ENCODE measurements at places on chromosomes 7 and 10.

GRCh38 chr7:128352153-128352537 lies 8.4 kb upstream of the RBM28 start:
- DNase-seq = peak; percentile 49

DNA sequence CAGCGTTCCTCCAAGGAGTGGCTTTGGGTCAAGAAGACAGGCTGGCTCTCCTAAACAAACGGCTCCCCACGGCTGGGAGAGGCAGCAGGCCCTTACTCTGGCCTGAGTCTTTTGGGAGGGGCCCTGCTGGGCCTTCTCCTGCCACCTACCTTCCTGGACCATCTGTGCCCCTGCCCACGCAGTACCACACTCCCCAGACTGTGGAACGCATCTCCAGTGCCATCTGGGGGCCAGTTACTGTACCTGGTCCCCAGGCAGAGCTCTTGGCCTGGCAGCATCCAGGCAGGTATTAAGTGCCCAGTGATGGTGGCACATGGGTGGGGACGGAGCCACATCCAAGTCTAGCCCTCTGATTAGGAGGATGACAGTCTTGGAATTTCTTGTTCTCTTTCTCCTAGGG lies 14.4 kb downstream of the ALKBH4 start:
- peak; percentile 77 for DNase-seq

GRCh38 chr10:117594722-117595121 lies 52.2 kb downstream of the EMX2 start:
- no peak for DNase-seq

DNA sequence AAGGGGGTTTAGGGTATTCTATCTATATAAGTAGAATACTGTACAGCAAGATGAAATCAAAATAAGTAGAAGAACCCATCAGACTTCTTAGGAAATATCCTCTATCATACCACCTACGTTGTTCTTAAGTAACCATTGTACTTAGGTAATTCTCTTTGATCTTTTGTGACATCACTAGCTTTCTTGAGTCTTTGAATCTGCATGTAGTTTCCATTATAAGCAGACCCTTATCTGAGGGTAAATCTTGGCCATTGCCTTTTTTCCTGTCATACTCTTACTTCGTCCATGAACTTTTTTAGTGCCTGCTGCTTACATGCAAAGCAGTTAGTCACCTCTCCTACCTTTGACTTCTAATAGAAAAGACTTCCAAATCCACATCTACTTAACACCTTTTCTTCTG lies 49.0 kb downstream of the WAC start:
- DNase-seq = no peak

DNA sequence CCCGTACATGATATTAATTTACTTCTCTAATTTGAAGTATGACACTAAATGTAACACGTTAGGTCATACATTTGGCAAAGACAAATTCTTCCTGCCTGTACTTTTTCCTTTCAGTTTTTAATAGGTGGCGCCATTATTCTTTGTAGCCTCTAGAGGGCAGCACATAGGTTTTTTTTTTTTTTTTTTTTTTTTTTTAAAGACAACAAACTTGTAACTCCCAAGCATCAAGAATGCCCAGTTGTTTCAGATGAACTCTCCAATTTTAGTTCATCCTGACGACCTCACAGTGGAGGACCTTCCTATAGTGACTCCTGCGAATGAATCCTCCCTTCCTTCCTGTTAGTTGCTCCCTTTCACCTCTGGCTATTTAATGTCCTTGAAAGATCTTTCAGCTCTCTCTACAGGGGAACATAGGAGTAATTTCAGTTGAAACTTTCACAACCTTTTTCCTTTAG lies 139.3 kb upstream of the HDAC9 start:
- no peak for DNase-seq

DNA sequence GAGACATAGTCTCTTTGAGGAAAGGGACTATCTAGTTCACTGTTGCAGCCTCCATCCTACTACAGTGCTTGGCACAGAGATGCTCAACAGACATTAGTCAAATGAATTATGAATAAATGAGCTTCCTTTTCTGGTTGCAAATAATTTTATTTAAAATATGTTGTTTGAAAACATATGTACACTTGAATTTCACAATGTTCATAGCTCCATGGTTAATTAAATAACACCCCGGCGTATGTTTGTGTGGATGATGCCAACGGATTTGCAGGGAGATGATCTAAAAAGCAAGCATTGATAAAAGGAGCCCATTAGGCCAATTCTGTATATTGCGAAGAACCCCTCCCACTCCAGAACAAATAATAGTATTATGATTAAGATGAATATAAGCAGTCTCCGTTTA lies 47.8 kb upstream of the ORC5 start:
- no peak for DNase-seq

DNA sequence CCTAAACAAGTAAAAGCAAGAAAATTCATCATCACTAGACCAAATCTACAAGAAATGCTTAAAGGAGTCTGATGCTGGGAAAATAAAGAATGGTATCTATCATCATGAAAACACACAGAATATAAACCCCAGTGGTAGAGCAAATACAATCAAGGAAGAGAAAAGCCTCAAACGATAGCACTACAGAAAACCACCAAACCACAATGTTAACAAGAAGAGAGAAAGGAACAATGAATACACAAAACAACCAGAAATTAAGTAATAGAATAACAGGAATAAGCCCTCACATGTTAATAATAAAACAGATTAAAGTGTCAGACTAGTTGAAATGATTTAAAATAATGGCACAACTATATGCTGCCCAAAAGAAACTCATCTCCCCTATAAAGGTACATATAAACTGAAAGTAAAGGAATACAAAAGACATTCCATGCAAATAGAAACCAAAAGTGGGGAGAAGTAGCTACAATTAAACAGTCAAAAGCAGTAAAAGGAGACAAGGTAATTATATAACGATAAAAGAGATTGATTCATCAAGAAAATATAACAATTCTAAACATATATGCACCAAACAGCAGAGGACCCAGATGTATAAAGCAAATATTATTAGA lies 77.3 kb downstream of the JMJD1C start:
- DNase-seq = no peak

DNA sequence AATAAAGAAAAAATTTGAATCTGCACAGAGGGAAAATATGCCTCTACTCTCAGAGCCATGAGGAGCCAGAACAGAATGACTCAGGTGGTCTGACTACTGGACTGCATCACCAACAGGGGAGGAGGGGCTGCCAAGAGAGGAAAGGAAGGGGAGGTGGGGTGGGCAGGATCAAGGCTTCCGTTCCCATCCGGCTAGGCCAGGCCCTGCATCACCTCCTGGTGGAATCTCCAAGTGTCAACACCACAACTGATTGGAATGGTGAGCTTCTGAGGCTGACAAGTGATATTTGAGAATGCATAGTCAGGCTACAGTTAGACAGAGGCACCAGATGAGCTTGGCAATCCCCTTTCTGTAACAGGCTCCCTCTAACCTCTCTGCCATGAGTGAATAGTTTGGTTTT lies 10.4 kb upstream of the GPR26 start:
- DNase-seq = no peak

GRCh38 chr10:66521506-66521905 lies 404.3 kb upstream of the LRRTM3 start:
- DNase-seq = no peak

- no peak for DNase-seq
Measured at GRCh38 chr7:130380861-130381455, 664 bp downstream of the CPA1 start.

GRCh38 chr7:80428161-80429054 lies 83.5 kb downstream of the GNAT3 start:
- peak; percentile 16 for DNase-seq

GRCh38 chr7:110973196-110973990 lies 117.5 kb upstream of the LRRN3 start:
- no peak for DNase-seq

DNA sequence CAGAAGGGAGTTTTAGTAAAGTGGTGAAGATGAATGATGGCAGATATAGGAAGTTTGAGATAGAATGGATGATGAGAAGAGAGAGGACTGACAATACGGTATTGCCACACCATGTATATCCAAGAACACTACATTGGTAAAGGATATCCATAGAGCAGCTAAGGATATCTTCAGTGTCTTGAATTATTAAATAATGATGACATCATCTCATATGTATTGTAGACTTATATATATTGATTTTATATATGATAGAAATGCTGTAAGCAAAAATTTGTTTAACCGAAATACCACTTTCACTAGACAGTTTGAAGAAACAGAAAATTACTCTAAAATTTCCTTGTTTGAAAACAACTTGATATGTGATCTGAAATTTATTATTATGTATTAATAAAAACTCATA lies 89.0 kb downstream of the SEPTIN7 start:
- no peak for DNase-seq

GRCh38 chr7:132972745-132973144 lies 109.1 kb downstream of the CHCHD3 start:
- DNase-seq = no peak

DNA sequence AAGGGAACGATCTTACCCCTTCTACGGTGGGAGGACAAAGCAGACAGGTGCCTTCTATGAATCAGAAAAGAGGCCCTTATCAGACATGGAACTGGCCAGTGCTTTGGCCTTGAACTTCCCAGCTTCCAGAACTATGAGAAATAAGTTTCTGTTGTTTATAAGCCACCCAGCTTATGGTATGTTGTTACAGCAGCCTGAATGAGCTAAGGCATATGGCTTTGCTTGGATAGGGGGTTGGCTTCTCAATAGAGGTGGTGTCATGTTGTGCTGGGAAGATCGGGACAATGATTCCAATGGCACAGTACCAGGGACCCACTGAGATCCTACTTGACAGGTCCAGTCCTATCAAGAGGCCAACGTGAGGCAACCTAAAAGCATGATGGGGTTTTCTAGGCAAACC lies 183.4 kb upstream of the BMPER start:
- peak; percentile 34 for DNase-seq

GRCh38 chr7:94142281-94142680 lies 138.1 kb upstream of the BET1 start:
- DNase-seq = no peak

- no peak for DNase-seq
Measured at GRCh38 chr10:66045859-66046258, 880.0 kb upstream of the LRRTM3 start.

DNA sequence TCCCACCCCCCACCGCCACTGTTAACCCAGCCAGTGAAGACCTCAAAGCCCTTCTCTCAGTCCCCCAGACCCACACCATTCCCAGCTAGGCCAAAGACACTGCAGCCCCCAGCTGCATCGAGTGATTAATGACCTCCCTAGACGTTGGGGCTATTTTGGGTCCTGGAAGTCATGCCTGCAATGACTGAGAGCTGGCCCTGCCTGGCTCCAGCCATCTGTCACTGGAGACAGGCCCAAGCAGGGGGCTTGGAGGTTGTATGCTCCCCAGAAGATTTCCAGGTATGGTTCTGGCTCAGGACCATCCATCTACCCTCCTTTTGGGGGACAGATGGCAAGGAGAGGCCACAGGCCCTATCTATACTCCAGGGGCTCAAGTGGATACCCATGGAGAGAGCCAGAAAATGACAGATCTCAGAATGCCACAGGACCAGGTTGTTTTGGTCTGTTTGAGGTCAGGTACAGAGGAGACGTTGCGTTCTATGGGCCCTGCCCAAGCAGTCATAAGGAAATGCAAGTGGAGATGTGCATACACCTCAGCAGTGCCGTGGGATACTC lies 5.1 kb downstream of the KCNIP2 start:
- no peak for DNase-seq

DNA sequence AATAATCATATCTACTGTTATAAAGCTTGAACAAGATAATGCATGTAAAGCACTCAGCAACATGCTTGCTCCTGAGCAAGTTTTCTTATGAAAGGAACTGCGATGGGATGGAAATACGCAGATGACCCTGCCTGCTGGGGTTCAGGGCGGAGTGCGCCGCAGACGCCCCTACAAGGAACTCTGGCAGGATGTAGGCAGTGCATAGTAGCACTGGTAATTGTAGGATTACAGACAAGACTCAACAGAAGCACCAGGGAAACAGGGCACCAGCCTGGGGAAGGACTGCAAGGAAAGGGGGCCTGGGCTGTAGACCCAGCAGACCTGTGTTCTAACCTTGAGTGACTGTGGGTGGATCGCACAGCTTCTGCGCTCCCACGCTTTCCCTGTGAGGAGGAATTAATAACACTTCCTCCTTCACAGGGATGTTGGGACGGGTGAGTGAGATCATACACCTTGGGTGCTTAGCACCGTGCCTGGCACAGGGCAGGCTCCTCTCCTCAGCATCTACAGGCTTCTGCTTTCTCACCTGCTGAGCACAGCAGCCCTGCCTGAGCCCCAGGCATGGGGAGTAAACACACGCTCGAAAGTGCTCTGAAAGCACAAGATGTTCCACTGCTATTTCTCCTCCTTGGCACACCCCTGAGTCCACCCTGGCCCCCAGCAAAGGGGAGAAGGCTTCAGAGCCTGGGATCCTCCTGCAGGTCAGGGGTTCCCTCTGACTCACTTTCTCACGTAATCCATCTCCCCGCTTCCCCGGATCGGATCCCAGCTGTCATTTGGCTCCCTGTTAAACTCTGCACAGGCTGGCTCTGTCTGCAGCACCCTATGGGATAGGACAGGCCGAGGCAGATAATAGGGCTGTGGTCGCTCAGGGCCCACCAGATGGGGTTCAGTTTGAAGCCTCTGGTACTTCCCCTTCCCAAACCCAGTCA lies 19.2 kb downstream of the ITPRIP start:
- DNase-seq = no peak

DNA sequence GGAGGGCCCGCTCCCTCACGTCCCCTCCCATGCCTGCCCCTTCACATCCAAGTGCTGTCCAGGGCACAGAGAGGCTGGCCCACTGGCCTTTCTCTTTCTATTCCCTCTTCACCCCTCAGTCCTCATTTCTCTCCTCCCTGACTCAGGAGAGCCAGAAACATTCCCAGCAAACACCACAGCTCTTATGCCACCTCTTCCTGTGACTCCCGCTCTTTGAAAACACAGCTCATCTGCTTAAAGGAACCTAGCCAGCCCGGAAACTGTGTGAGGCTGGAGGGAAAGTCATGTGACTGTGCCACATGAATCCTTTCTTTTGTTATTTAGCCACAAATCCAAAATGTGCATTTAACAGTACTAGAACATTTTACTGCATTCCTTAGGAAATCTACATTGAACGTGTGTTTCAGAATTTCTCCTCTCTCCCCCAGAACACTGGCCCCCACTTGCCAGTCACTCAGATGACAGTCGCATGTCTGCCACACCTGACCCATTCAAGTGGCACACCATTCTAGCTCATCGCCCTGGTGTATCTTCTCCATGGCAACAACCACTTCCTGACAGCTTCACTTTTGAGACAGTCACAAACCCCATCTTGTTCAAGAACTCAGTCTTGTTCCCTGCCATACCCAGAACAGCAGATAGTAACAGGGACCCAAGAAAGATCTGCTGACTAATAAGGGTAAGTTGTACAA lies 42.8 kb downstream of the GRB10 start:
- DNase-seq = no peak

DNA sequence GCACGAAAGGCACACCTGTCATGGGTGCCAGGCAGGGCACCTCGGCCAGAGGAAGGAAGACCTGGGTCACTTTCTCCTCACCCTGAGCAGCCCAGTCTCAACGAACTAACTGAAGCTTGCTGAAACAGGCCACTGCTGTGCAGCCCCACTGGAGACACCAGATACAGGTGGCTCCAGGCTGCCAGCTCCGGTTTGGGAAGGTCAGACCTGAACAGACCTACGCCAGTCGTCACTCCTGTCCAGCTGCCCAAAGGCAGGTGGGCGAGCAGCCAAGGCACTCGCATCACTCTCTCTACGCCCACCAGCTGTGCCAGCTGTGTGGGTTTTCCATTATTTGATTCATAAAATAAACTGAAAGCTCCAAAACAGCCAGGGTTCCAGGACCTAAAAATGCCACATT lies 256.1 kb downstream of the ZMYND11 start:
- DNase-seq = no peak

Measured in NCI-H524 (cell line).